ENCODE measurements at places on chromosomes 16 and 17.

DNA sequence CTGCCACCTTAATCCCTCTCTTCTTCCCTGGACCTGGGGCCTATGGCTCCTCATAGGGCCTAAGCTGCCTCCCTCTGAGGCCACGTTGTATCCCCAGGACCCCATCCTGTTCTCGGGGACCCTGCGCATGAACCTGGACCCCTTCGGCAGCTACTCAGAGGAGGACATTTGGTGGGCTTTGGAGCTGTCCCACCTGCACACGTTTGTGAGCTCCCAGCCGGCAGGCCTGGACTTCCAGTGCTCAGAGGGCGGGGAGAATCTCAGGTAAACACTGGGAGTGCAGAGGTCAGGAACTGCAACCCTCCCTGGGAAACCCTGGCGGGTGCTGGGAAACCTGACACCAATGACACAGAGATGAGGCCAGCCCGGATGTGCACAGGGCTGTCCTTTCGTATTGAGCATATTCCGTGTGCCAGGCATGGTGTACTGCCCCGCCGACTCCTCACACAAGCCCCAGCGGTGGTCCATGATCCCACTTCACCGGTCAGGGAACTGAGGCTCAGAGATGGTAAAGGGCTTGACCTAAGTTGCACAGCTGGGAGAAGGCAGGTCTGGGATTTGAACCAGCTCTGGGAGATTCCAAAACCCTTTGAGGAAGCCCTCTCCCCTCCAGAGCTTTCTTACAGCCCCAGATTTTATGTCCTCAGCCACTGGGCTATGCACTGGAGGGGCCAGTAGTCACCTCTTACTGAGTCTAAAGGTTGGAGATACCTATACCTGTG, 22.9 kb downstream of the ANKRD40 start:
- no peak for DNase-seq

DNA sequence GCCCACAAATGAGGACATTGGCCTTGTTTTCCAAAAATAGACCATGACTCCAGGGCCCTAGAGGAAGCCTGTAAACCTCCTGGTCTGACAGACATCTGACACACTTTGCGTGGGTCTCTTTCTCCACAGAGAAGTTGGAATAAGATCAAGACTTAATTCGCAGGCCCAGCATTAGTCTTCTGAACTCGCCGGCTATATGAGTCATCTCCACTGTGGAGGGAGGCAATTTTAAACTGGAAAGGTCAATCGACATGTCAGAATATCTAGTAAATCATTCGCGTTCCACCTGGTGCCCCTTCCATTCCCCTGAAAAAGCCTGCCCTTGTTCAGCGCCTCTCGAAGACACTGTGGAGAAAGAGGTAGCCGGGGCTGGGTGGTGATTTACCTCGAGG, 140.1 kb downstream of the CLEC16A start:
- DNase-seq = no peak

DNA sequence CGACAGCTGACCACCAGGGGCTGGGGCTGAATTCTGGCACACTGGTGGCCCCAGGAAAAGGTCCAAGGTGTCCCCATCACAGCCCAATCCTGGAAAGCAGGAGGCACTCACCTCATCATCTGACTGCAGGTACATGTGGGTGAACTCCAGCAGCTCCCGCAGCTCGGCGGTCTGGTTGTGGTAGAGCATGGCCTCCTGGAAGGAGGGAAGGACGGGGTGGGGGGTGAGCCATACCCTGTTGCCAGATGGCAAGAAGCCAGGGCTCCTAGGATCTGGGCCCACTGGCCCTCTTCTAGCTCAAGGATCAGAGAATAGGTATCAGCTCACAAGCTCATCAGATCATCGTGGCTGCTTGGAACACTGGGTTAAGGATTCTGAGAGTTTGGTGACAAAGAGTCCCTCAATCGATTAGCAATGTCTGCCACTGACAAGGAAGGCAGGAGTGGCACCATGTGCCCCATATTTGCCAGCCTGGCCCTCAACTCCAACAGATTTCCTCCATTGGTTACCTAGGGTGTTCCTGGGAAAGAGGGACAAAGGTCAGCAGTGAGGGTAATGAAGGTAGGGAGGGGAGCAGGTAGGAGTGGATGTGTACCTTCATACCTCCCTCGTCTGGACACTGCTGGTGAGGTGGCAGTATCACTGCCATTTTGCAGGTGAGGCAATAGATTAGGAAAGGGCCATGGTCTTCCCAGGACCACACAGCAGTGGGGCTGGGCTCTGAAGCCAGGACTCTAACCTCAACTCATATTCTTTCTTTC, 4.9 kb downstream of the P3H4 start:
- DNase-seq = no peak

GRCh38 chr17:50364715-50365114, 8.3 kb downstream of the MRPL27 start:
- DNase-seq = no peak

DNA sequence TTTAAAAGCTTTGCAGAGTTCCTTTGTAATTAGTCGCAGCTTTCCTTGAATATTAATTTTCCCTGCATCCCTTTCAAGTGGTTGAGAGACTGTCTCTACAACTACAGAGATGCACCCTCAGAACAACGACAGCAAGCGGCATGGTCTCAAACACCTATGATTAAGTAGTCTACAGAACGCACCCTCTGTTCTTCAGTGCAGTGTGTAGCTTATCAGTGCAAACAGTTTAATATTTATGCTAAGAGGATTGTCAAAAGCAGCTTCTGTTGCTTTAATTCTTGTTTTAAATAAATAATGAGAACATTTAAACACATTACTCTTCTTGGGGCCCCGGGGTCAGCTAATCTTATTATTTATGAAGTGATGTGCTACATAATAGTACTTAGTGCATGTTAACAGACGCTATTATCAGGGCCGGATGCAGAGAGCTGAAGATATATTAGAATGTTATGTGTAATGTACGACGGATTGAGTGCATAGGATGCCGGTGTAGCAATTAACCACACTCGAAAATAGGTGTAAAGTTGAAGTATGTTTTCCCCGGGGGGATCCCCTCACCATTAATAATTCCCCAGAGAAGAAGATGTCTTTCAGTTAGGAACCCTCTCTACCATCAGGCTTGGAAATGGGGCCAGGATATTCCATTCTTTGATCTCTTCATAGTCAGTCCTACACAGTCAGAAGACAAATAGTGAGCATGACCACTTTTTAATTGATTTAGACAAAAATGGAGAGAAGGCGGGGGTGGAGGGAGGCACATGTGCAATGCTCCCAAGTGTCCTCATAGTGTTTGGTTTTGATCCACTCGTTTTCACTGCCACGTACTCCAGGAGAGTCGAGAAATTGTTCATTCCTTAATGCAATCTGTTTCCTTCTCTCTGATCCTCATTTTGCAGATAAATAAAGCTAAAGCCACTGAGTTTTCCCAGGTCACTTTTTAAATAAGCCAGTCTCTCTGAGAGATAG, 176.3 kb downstream of the IRX3 start:
- DNase-seq = no peak

GRCh38 chr16:69904495-69905170, 46.5 kb upstream of the CLEC18A start:
- DNase-seq = no peak

DNA sequence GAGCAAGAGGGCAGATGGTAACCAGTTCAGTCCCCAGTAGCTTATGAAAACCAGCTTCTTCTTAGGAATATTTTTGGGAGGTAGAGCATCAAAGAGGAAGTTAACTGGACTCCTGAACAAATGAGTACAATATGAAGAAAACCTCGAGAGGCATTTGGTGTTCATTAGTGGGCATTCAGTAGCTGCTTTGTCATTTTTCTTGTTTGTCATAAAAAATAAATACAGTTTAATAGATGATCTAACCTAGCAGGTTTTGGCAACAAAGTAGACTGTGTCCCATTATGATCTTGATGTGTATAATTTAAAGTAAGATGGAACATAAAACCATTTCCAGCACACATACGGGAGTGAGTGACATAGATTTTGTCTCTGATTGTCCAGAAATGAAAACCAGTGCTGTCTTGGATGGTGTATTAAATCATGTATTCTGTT, 173.1 kb downstream of the HS3ST3A1 start:
- no peak for DNase-seq

DNA sequence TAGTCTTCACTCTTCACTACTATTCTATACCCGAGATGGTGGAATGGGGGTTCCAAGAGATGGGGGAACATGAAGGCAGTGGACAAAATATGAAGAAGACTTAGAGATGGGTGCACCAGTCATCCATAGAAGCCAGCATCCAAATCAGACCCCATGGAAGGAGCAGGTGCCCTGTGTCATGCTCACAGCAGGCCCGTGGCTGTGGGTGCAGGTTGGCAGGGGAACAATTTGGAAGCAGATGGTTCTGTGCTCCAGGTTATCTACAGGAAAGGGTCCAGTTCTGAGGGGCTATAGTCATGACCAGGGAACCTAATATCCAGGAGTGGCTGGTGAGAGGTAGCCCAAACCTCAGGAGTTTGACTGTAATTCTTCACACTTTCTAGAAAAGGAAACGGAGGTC, 9.6 kb upstream of the LPCAT2 start:
- DNase-seq = no peak

DNA sequence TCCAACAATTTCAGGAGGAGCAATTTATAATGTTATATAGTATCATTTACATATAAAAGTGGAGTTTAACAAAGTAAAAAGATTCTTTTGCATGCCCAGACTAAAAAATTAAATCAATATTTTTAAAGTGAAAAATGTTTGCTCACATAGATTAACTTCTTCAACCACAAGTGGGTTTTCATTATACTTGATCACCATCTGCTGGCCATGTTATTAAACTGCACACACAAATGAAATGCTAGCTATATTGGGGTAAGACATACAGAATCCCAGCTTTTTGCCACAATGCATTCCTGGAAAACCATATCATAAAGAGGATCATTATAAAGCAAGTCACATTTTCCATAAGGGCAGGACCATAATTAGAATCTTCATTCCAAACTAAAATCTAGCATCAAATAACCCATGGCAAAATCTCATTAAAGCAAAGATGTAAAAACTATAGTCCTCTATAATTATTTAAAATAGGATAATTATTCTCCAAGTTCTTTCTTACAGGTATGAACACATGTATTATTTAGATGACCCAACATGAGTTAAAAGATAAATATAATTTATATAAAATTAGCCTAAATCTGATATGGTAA, 26.3 kb downstream of the CEP112 start:
- DNase-seq = no peak

DNA sequence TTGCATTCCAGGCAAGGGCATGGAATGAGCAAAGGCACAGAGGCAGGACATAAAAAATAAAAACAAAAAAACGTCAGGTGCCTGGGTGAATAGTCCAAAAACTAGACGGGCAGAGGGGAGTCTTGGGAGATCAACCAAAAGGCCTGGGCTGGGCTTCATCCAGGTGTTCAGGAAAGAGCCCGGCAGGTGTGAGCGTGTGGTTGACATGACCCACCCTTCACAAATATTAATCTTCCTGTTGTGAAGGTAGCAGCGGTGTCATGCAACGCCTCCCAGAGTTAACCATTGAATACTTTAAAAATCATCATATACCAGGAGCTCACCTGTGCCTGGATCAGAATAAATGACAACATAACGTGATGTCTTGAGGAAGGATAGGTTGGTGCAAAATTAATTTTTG, 90.6 kb downstream of the USP22 start:
- no peak for DNase-seq

DNA sequence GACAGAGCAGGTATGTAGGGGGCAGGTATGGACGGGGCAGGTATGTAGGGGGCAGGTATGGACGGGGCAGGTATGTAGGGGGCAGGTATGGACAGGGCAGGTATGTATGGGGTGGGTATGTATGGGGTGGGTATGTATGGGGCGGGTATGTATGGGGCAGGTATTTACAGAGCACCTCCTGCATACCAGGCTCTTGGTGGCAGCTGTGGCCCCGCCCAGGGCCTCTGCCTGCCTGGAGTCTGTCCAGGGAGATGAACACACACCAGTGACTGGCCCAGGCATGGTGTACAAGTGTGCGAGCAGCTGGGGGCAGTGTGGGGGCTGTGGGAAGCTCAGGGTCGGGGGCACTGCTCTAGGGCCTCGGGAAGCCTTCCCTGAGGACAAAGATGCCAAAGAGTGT, 4.4 kb downstream of the RPL3L start:
- DNase-seq = no peak

- no peak for DNase-seq
These were observed 1.6 kb downstream of the KIF22 start for GRCh38 chr16:29791845-29792807.

DNA sequence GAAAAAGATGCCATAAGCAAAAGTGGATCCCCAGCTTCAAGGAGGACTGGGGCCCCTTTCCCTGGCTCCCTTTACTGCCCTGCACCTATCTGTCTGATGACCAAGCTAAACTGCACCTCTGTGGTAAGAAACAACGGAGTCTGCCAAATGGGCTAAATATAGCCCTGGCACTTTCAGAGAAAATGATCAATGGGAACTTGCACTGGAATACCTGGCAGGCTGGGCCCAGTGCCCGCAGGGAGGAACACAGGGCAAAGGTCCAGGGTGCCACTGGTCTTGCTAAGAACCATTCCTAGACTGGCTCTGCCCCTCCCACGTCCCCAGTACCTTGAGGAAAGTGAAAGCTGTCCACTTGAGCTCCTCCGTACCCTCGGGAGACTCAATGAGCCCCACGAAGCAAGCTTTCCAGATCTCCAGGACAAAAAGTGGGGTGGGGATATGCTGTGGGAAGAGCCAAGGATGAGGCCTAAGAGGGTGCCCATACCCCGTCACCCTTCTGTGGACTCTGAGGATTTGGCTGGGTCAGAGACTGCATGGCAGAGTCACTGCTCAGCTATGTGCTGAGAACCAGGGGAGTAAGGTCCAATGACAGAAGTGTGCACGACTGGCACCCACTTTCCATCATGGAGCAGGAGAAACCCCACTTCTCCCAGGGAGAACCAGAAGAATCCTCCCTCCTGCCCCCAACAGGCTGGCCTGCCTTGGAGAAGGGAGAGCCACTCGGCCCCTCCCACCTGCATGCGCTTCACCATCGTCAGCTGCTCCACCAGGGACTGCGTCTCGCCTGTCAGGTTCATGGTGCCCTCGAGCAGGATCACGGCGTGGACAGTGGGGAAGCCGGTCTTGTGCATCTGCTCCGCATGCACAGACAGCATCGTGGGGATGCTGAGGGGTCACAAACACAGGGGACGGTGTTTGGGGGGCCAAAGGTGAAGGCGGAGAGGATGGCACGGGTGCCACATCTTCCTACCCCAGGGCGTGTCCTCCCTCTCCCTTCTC, 17.4 kb downstream of the CSF3 start:
- no peak for DNase-seq

DNA sequence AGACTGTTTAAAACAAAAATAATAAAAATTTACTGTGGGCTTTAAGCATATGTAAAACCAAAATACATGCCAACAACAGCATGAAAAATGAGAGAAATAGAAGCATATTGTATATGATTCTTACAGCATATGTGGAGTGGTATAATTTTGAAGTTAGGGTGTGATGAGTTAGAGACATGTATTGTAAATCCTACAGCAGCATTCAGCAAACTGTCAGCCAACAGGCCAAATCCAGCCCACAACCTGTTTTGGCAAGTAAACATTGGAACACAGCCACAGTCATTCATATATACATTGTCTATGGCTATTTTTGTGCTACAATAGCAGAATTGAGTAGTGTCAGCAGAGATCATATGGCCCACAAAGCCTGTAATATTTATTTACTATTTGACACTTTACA, 42.3 kb downstream of the ZNF18 start:
- DNase-seq = no peak

Measured in omental fat pad (tissue), 4 donors.